NT2/D1 (cell line): ENCODE measurements at places on chromosomes 11 and 22.

DNA sequence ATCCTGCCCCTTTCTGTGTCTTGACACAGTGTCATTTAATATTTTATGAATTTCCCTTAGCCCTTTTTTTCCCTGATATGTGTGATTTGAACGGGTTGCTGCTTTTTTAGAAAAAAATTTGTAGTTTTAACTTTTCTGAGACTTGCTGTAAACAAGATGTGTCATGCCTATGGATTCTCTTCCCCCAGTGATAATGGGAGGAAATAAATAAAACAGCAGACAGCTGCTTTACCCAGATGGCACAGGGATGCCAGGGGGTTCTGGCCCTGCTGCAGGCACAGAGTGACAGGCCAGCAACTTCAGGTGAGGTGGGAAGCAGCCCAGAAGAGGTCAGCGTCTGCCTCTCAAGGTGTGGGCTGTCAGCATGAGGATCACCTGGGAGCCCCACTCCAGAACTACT, 266.9 kb downstream of the KIRREL3 start:
- no peak for DNase-seq

- no peak for DNase-seq
These were observed 36.0 kb upstream of the PACSIN2 start for GRCh38 chr22:43050995-43051394.

DNA sequence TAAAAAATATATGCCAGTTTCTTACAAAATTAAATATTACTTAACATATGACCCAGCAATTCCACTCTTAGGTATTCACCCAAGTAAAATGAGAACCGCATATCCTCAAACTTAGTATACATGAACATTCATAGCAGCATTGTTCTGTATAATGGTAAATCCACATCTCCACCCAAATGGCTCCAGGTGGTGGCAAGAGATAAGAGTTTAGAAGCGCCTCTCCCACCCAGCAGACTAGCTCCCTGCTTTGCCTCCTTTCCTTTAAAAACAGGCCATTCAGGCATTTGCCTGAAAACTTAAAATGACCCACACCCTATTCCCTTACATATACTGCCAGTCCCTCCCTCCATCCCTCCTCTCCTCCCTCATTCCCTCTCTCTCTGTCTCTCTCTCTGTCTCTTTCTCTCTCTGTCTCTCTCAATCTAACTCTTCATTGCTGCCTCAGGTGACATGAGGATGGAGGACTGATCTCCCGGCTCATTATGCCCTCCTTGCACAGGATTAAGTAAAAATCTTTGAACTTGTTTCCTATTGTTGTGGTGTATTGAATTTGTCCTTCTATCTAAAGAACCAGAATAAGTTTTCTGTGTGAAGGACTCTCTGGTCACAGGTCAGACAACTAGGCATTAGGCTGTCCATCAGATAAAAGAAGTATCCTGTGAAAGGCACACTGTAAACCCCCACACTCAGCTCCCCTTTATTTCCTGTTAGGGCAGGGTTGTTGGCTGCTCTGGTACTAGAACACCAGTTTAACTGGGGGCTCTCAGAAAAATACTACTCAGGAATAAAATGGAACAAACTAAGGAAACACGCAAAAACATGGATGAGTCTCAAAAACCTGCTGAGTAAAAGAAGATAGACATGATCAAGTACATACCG, 48.3 kb downstream of the RRP8 start:
- no peak for DNase-seq

DNA sequence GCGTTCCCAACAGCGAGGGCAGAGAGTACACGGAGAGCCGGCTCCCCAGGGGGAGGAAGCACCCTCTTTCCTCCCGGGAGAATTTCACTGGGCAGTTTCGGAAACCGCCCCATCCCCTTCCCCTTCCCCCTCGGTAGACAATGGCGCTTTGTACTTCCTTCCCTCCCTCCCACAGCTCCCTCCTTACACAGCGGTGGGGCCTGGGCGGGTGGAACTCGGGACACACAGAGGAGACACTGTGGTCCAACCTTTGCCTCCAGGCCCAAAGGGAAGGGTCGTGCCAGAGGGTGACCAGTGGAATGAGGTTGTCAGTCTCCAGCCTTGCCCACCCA, 4.3 kb downstream of the SMTN start:
- DNase-seq, result no peak

GRCh38 chr22:46286941-46287872, 9.5 kb upstream of the GTSE1 start:
- DNase-seq, result no peak
